DND-41 (cell line): ENCODE measurements at places on chromosomes 3 and 15.

GRCh38 chr15:71116366-71116765 lies 1.1 kb downstream of the THSD4 start:
- DNase-seq = no peak

GRCh38 chr3:115512565-115513415 lies 110.5 kb upstream of the GAP43 start:
- no peak for DNase-seq

DNA sequence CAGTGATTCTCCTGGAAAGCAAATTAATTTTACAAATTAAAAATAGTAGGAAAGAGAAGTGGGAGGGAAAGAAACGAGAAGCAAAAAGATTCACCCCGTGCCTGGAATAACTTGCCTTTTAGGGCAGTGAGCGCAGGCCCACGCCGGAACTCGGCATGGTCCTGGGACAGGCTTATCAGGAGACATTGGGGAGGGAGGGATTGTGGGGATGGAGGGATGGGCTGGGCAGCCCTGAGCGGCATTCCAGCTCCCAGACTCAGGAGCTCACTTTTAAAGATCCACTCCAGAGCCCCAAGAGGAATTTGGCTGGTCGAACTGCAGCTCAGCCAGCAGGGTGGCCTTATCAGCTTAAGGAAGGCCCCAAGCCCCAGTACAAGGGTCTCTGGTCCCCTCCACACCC lies 117.9 kb downstream of the ADCY5 start:
- no peak for DNase-seq

DNA sequence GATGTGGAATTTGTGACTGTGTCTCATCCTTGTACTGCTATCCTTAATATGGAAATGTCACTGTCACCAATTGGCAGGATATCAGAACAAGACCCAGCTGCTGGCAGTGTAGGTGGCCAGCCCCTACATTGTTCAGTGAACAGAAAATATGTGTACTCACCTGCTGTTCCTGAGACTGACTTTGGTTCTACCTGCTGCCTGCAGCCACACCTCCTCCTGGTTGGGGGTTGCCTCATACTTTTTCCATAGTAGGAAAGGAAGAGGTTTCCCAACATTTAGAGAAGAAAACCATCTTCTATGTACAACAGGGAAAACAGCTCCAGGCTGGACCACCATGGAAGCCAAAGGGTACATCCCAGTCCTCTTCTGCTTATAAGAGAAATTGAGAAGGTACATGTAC lies 35.9 kb downstream of the SLC12A1 start:
- no peak for DNase-seq

- no peak for DNase-seq
These were observed 21.7 kb downstream of the SH3BP5 start for GRCh38 chr3:15310491-15311370.

GRCh38 chr15:25249236-25250010 lies 189.4 kb downstream of the UBE3A start:
- no peak for DNase-seq

GRCh38 chr15:50210462-50211157 lies 28.6 kb downstream of the SLC27A2 start:
- no peak for DNase-seq
